Activated CD4-positive, CD25-positive, alpha-beta regulatory T cell (primary cell): ENCODE measurements at places on chromosomes 5 and 9.

DNA sequence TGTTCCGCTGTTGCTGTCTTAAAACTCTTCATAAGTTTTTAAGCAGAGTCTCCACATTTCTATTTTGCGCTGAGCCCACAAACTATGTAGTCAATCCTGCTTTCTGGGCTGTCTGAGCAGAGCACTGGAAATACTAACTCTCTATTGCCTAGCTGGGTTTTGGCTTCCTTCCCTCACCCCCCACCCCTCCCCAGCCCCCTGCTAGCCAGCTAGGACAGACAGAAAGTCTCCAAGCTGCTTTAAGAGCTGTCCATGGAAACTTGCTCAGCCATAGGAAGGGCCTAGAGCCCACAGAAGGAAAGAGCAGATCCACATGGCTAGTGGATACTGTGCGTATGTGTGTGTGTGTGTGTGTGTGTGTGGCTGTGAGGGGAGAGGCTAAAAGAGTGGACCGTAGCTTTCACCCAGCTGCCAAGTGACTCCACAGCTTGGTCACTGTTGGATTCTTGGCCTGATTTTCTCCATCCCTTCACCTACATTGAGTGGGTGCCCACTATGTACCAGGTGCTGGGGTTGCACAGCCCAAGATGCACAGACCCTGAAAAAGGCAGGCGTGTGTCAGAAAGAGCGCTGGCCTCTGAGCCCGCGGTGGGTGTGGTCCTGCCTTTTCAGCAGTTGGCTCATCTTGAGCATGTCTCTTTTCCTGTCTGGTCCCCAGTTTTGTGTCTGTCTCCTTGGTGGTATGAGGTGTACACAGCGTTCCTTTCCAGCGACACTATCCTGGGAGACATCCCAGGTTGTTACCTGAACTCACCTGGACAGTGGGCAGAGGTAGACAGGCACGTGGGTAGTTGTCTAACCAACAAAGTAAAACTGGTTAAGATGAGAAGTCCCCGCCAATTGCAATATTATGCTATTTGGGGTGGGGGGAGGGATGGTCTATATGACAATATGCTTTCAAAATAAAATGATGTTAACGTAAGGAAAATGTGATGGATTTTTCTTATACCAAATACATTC lies 5.4 kb upstream of the NKX2-5 start:
- no peak for DNase-seq

DNA sequence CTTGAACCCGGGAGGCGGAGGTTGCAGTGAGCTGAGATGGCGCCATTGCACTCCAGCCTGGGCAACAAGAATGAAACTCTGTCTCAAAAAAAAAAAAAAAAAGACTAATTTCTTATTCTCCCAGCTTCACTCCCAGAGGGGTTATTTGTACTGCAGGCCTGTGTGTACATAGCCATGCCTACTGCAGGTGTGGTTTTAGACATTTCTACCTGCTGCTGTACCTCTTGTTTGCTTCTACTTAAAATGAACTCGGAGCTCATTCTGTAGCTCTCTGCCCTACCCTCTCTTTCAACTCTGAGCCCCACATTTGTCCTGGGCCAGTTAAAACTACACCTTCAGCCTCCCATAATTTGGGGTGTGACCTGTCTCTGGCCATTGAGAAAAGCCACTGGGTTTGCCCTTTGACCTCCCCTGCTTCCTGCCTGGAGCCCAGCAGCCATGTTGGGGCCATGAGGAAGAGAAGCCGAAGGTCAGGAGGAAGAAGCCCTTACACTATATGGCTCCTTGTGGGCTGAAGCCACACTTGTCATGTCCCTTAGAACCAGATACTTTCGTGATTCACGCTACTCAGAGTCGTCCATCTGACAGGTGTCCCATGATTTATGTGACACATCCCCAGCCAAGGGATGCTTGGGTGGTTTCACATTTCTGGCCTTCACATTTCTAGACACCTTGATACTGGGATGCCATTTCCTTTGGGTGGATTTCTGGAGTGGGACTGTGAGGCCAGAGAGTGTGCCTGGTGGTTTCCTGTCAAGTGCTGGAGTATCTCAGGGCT lies 9.4 kb upstream of the CARD19 start:
- no peak for DNase-seq

DNA sequence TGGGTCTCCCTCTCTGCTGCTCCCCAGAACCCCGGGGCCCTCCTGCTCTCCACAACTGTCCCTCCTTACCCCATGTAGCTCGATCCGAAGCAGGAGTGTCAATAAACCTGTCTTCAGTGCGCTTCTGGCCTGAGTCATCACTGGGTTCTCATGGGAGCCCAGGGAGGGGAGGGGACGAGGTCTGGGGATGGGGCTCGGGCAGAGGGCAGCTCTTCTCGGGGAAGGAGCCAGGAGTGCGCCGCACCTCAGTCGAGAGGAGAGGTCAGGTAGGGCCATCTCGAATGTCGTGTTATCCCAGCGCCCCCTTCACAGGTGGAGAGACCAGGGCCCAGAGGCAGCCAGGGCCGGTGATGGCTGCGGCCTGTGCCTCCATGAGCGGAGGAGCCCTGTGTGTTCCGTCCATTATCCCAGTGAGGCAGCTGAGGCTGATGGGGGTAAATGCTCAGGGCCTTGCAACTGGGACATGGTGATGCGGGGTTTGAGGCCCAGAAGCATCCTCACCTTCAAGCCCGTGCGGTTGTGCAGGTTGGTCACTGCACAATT lies 52.1 kb downstream of the LRSAM1 start:
- DNase-seq = no peak

DNA sequence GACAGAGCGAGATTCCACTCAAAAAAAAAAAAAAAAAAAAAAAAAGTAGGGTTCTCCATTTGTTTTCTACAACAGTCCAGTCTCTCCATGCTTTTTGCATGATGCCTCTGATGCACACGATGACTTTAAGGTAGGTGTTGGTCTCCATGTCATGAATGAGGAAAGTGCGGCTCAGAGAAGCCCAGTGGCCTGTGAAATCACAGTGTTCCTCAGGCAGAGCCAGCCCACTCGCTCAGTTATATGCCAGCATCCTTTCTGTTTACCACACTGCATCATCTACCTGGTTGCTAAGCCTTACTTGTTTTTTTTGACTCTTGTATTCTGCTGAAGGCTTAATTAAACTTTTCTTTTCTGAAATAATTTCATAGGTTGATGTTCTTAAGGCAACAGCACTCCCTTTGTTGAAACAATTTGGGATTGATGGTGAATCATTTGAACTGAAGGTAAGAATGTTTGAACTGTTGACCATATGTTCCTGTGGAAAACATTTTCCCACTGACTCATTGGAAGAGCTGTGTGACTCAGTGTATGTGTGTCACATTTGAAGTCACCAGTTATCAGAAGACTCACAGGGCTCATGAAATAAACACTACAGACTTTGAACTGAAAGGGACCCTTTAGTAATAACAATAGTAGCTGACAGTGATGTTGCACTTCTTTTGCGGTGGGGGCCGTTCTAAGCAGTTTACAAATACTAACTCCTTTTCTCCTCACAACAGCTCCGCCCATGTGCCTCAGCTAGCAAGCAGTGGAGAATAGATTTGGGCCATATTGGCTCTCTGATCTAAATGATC lies 40.2 kb downstream of the RCL1 start:
- DNase-seq = no peak

GRCh38 chr5:73592551-73592950 lies 27.0 kb downstream of the UTP15 start:
- DNase-seq = no peak

GRCh38 chr5:139688751-139689372 lies 40.7 kb downstream of the CXXC5 start:
- DNase-seq = no peak

- DNase-seq = no peak
These were observed 4.8 kb downstream of the CD274 start for GRCh38 chr9:5455181-5455580.

DNA sequence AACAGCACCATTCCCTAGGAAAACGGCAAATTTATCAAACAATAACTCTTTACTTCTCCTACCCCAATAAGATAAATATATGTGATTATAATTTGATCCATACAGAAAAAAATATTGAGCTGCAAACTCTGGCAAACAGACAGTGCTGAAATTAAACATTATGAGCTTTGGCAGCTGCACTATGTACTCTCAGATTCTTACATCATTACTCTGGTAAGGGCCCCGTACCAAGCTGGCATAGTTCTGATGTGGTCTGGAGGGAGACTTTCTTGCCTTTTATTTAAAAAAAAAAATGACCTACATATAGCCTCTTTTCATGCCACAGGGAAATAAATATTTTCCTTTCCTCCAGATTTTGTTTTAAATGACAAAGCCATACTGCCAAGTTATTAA lies 95.0 kb downstream of the NR6A1 start:
- no peak for DNase-seq

- no peak for DNase-seq
These were observed 9.3 kb downstream of the DNAJC18 start for GRCh38 chr5:139430015-139430414.

GRCh38 chr5:127886-128285 lies 35.9 kb downstream of the PLEKHG4B start:
- DNase-seq = no peak

DNA sequence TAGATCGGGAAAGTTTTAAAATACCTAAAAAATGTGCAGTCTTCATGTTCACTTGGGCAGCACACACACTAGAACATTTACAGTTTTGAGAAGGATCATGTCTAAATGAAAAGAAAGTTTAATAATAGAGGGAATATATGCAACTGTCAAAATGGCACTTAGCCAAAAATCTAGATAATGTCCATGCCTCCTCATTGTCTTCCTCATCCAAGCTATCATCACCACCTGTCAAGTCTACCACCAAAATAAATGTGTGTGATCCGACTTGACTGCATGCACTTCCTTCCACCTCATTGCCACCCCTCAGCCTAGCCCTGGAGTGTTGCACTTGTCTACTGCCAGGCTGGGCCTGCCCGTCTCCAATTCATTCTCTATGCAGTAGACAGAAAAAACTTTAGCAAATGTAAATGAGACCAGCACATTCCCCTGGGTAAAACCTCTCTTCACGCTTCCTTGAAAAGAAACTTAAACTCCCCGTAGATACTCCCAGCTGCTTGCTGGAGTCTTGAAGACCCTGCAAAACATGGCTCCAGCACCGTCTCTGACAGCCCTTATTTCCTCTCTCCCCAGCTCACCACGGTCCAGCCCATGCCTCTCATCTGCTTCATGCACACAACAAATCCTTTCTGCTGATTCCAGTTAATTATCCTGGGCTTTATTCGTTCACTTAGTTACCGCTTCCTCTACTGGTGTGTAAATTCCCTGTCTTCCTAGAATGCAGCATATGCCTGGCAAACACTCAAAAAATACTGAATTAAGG lies 66.9 kb downstream of the FANCC start:
- DNase-seq = no peak

DNA sequence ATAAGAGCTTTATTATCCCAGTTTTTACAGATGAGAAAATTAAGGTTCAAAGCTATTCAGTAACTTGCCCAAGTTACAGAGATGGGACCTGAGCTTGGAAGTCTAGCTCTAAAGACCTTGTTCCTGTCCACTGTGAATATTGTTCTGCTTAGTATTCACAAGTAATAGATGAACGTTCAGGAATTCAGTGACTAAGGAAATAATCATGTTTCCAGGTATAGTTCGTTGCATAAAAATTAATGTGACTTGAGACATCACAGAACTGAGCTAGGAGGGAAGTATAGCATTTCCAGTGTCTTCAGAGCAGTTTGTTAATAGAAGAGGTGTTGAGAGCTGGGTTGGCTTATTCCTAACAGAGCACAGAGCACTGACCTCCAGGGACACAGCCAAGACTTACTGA lies 136.1 kb downstream of the FGF1 start:
- DNase-seq = no peak

- no peak for DNase-seq
These were observed 73.2 kb upstream of the EPB41L4A start for GRCh38 chr5:112492291-112492690.

DNA sequence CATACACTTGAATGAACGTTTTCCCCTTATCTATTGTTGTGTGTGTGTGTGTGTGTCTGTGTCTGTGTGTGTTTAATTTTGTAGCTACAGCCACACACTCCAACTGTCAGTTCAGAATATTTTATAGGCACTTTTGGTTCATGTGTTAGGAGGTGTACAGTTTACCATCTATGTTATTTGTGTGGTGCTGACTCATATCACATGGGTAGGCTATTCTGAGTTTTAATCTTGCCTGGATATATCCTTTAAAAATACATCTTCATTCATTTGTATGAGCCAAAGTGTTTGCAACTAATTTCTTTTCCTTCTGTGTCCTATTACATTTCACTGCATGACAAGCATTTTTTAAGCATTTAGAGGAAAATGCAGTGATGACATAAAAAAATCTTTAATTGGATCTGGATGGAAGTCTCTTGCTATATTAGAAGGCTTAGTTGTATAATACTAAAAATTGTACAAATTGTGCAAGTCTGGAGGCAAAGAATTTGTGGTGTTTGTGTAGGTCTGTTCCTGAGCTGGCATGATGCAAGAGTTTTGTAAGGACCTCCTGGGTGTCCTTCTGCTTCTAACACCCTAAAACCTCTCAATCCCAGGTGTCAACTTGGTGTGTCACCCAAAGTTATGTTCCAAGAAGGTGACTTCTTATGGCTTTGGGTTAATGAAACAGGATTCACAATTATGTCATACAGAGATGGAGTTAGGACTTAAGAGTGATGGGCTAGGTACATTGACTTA lies 52.4 kb upstream of the HMHB1 start:
- no peak for DNase-seq

DNA sequence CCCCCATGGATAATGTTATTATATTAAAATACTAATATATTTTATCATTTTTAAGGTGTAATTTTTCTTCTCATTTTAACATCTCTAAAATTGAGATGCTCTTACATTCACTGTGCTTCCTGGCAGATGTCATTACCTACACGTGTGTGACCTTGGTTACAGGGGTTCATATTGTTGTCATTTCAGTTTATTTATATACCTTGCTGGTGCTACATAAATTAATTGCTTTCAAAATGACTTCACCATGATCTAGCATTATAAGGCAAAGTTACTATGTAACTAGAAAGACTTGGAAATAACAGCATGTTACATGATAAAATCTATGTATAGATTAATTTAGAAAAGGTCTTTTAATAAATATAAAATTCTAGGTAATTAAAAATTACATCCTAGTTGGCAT lies 60.9 kb downstream of the ARHGEF28 start:
- DNase-seq = no peak

GRCh38 chr5:161548487-161549094 lies 2.1 kb upstream of the GABRB2 start:
- no peak for DNase-seq

DNA sequence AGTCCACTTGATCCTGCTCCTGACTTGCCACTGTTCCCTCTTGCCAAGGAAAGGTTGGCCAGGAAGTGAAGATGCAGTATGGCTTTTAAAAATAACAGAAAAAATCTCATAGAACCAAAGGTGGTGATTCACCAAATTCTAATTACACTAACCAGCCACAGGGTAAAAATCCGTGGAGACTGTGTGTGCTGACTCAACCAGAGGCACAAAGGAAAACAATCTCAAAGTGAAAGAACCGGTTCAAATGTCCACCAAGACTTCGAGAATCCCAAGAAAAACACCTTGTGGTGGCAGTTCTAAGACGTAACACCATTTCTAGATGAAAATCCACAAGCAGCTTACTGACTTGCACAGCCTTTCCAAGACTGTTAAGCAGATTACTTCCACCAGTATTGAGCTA lies 279.1 kb downstream of the TLE1 start:
- DNase-seq = no peak

GRCh38 chr5:64690417-64691151 lies at the start of gene SHISAL2B:
TSS of gene SHISAL2B (plus strand) at chr5:64690503. CDS start at chr5:64690624, 121 bp downstream.
- no peak for DNase-seq

GRCh38 chr5:143434261-143435209 lies 31.0 kb upstream of the NR3C1 start:
- peak; percentile 9 for DNase-seq

- no peak for DNase-seq
These were observed 59.5 kb upstream of the GGTA1 start for GRCh38 chr9:121559183-121559582.

GRCh38 chr9:130026583-130027340 lies 16.2 kb downstream of the FNBP1 start:
- DNase-seq = no peak
